ENCODE measurements at places on chromosomes 2 and 18.

DNA sequence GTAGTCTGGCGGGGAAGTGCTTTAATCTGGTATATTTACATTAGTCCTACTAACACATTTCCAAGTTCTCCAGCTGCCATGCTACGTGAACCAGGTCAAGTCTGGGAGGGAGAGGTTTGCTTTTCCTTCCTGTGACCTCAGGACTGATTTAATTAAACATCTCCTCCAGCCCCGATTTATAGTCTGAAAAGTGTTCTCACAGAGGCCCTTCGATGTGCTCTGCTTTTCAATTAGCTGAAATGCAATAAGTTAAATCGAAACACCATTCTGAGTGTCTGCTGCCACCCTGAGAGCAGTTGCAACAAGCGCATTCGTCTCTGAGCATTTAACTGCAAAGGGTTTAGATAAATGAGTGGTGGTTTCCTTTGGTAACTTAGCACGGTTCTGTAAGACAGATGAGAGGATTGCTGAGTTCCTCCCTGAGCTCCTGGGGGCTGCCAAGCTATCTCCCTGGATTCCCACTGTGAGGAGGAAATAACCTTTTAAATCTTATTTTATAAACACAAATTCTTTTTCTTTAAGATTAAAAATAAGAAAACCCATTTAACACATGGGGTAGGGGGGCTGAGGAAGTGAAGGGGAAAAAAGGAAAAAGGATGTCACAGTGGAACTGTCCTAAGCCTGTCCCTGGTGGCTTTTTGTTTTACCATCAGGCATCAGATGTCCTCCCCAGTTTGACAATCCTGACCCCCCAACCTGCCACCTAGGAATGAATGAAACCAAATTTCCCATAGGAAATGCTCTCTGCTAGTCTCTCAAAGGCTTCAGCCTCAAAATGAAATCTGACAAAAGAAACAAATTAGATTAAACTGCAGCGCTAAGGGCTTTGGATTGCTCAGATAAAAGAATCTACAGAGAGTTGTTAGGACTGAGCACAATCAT, 56.5 kb upstream of the CREB1 start:
- no peaks in the 10 kb centered on the region for H3K36me3 ChIP-seq
- H3K27ac ChIP-seq = peak overlapping the region; percentile 7
- H3K4me1 ChIP-seq = no peaks in the 10 kb centered on the region
- peak; percentile 70 for DNase-seq

DNA sequence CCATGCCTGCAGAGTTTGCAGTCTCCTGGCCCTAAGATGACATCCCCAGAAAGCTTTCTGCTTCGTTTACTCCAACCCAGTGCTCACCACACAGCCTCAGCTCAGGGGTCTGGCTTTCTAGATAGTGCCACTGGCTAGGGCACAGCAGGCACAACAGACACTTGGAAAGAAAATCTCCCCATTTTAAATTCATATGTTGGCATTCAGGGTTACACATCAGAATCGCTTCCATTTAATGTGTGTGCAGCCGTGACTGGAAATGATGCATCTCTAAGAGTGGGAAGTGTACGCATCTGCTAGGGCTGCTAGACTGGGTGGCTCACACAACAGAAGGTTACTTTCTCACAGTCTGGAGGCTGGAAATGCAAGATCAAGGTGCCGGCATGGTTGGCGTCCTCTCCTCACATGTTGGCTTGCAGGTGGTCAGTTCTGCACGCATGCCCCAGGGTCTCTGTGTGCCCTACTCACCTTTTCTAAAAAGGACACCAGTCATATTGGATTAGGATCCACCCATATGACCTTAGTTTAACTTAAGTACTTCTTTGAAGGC, 329.4 kb upstream of the RAB12 start:
- H3K27ac ChIP-seq = no peak overlapping the region
- no peaks in the 10 kb centered on the region for H3K4me1 ChIP-seq
- no peaks in the 10 kb centered on the region for H3K27me3 ChIP-seq
- no peak overlapping the region for H3K4me3 ChIP-seq
- no peak for DNase-seq

DNA sequence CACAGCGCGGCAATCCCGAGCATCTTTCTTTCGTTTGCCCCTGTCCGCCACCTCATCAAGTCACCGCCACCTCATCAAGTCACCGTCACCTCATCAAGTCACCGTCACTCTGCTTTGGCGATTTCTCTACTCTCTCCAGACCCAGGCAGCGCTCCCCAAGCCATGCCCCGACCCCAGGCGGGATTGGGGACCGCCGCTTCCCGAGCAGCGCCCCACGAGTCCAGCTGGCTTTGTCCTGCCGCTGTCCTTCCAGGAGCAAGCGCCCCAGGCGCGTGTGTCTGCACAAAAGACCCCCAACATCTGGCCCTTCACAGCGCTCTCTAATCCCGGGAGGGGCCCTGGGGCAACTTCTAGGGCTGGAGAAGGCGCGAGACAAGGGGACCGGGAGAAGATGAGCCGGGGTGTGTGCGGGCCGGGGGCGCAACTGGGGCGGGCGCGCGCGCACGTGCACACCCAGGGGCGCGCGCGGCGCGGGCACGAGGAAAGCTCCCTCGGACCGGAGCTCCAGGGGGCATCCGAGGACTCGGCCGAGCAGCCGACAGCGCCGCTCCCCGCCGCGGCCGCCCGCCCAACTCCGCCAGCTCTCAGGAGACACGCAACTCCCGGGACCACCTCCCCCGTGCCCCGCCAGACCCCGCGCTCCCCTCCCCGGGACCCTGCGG, 633 bp upstream of the RNF152 start:
- H3K4me1 ChIP-seq = no peaks in the 10 kb centered on the region
- H3K4me3 ChIP-seq = peak overlapping the region; percentile 93
- peak; percentile 72 for DNase-seq
- H3K36me3 ChIP-seq = no peaks in the 10 kb centered on the region
- no peaks in the 10 kb centered on the region for H3K27me3 ChIP-seq

DNA sequence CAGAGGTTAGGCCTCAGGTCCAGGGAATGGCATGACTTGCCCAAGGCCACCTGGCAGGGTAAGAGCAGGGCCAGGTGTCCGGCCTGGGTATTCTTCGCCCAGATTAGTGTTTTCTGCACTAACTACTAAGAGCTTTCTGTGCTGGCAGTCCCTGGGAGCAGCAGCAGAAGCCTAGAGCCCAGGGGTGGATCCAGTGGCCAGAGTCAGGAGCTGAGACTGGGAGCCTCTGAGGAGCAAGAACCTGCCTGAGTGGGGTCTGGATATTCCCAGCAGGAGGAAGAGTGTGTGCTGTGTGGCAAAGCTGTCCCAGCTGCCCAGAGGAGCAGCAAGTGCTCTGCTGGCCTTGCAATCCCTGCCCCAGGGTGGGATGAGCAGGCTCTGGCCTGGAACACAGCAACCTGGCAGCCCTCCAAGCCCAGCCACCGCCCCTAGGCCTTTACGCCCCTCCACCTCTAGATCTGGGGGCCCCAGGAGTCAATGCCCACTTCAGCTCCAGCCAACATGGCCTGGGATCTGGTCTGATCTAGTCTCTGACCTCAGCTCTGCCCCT, 30.7 kb upstream of the GPAT2 start:
- no peak for DNase-seq
- H3K27ac ChIP-seq = no peak overlapping the region
- no peaks in the 10 kb centered on the region for H3K27me3 ChIP-seq

DNA sequence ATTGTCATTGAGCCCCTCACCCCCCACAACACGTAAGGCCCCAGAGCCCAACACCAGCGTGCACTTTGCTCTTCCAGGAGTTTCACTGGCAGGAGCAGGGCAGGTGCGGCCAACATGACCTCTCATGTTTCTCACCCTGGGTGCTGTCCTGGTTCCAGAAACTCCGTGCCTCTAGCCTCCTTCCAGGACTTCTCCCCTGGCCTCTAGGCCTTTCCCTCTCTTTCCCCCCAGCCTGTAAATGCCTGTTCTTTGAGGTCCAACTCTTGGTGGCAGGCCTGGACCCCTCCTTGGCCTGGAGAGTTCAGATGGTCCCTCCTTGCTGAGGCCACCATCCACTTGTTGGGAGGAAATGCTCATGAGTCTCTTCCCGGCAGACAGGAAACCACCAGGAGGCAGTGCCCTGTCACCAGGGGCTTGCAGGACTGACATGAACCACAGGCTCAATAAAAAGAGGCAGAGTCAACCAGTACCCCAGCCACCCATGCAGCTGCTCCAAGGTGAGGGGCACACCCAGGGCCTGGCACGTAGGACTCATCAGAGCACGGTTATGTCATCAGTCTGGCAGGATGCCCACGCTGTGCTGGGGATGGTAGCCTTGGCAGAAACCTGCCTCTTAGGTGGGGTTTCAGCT, 1.5 kb downstream of the MALL start:
- H3K36me3 ChIP-seq = no peaks in the 10 kb centered on the region
- peak overlapping the region; percentile 35 for H3K27ac ChIP-seq
- H3K4me3 ChIP-seq = no peak overlapping the region
- DNase-seq = no peak

DNA sequence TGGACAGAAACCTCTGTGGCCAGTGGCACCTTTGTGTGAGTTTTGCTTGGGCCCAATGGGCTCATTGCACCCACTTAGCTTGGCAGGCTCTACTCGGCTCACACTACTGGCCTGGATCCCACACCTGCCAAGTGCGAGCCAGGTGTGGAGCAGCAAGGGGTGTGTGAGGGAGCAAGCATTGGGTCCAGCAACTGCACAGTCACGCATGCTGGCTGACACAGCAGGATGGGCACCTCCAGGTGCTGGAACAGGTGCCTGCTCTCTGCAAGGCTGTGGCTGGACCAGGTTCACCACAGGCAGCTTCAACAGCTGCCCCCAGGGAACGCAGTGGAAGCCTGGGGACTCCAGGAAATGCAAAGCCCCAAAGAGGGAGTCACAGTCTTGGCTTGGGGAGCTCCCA, 94.2 kb downstream of the DOK6 start:
- H3K4me1 ChIP-seq = no peaks in the 10 kb centered on the region
- DNase-seq = no peak
- H3K36me3 ChIP-seq = no peaks in the 10 kb centered on the region
- no peak overlapping the region for H3K27ac ChIP-seq
- H3K4me3 ChIP-seq = no peak overlapping the region

GRCh38 chr2:27965841-27966240, 75.3 kb downstream of the BABAM2 start:
- DNase-seq = no peak
- no peaks in the 10 kb centered on the region for H3K4me1 ChIP-seq
- H3K36me3 ChIP-seq = no peaks in the 10 kb centered on the region
- no peak overlapping the region for H3K4me3 ChIP-seq
- no peak overlapping the region for H3K27ac ChIP-seq

DNA sequence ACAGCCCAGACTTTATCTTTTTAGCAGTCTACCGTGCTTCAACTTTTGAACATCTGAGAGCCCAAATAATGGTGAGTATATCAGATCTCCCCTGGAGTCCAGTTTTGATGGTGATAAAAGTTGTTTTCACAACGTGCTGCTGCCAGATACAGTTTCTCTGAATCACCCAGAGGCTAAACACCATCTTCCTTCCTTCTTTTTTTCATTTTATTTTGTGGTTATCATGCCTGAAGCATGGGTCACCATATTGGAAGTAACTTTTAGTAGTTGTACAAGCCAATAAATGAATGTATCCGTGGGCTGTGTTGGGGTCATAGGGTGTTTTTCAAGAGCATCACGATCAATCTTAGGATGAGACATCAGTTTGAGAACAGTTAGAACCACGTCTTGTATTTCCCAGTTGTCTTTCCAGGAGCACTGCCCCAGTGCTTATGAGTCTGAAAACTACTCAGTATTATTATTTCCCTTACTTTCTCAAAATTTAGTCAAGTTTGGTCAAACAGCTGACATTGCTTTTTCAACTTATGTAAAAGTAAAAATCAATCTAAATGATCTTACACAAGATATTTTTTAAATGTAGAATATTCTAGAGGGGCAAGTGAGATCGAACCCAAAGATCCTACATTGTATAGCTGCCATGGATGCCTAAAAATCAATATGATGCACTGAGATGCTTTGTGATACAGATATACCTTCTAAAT, 311.4 kb downstream of the CTNNA2 start:
- H3K4me1 ChIP-seq = no peaks in the 10 kb centered on the region
- no peaks in the 10 kb centered on the region for H3K27me3 ChIP-seq
- H3K4me3 ChIP-seq = no peak overlapping the region
- no peaks in the 10 kb centered on the region for H3K36me3 ChIP-seq

Data from ascending aorta (tissue), 2 donors.